ENCODE measurements at places on chromosomes 1 and 21. TPM values are rescaled to one million over a fixed set of nuclear protein-coding genes. Genes with fewer than 3 reads are reported as not detected.

SDE2 gene
- 7.2 TPM for total RNA-seq

SPRR2B gene
- total RNA-seq: not detected

TOMM40L gene
- 11.3 TPM for total RNA-seq

LCE6A gene
- not detected for total RNA-seq

HENMT1 gene
- 5.2 TPM for total RNA-seq

SNAPIN gene
- total RNA-seq: 57.4 TPM

ARHGEF10L gene
- 4.8 TPM for total RNA-seq

MYBPH gene
- total RNA-seq: not detected

TAS1R1 gene
- total RNA-seq: not detected

TSSK3 gene
- not detected for total RNA-seq

SPATA21 gene
- 0.05 TPM for total RNA-seq

HTR6 gene
- total RNA-seq: 0.15 TPM

LCE1A gene
- not detected for total RNA-seq

RXRG gene
- not detected for total RNA-seq

GPR37L1 gene
- total RNA-seq: 0.19 TPM

LYPD8 gene
- 0.09 TPM for total RNA-seq

HMGCS2 gene
- not detected for total RNA-seq

LCE1D gene
- total RNA-seq: not detected

ARTN gene
- 0.15 TPM for total RNA-seq

ORC1 gene
- total RNA-seq: 19.7 TPM

MIS18A gene
- total RNA-seq: 15.2 TPM

ZBTB21 gene
- total RNA-seq: 6.3 TPM

TACSTD2 gene
- not detected for total RNA-seq

S100A7A gene
- total RNA-seq: not detected

ZNF683 gene
- not detected for total RNA-seq
